ENCODE measurements at places on chromosomes 2 and 18.

DNA sequence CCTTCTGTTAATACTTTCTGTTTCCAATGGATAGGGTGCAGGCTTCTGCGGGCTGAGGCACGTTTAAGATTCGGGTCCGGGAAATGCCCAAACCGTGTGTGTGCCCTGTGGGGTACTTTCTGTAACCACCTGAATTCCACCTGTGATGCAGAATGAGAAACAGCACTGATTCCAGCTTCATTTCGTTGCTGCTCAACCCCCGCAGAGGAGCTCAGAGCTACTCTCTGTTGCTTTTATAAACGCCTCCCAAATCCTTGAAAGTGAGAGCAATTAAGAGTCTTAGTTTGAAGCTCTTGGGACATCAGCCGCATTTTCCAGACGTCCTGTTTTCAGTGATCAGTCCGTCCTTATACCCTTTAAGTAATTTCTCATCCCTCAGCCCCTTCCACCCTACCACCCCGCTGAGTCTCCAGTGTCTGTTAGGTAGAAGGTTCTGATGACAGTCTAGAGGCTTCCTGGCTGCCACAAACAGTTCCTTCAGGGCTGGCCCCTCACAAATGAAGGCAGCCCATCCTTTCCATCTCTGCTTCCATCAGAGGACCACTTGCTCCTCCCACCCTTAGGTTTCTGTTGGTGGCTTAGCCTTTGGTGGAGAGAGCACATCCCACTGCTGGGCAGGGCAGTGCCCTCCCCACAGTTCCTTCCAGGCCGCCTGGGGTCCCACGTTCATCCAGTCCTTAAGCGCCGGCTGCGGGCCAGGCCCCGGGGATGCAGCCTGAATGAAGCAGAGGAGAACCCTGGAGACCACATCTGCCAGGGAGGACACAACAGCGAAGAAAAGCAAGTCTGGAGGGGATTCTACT lies 230.1 kb downstream of the SEPTIN10 start:
- no peak for DNase-seq

DNA sequence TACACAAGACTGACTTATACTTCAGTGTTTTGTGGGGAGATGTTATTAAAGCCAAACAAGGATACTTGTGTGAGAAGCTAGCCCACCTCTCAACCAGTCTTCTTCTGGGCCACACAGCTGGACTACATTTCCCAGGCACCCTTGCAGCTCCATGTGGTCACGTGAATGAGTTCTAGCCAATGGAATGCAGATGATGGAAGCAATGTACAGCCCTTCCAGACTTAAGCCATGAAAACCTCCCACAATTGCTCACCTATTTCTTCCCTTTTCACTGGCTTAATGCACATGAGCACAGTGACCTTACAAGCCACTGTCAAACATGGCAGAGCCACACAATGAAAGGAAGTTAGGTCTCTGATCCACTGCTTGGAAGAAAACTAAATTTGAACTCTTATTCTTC lies 20.4 kb upstream of the FEZ2 start:
- DNase-seq, result no peak

DNA sequence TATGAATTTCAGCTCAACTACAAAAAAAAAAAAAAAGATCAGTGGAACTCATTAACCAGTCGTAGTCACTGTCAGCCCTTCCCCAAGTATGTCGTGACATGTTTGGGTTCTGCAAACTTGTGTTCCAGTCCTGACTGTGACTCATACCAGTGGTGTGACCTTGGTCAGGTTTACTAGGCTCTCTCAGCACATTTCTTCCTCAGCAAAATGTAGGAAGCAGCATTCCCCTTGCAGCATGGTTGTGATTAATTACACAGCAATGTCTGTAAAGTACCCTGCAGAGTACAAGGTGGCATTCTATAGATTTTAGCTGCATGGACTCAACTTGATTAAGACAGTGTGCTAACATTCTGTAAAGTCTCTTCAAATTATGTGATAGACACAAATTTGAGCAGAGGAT lies 156.9 kb downstream of the LAMA1 start:
- DNase-seq, result no peak

- DNase-seq, result peak; percentile 99
Observed at GRCh38 chr2:3518496-3519254, 656 bp downstream of the ADI1 start.

DNA sequence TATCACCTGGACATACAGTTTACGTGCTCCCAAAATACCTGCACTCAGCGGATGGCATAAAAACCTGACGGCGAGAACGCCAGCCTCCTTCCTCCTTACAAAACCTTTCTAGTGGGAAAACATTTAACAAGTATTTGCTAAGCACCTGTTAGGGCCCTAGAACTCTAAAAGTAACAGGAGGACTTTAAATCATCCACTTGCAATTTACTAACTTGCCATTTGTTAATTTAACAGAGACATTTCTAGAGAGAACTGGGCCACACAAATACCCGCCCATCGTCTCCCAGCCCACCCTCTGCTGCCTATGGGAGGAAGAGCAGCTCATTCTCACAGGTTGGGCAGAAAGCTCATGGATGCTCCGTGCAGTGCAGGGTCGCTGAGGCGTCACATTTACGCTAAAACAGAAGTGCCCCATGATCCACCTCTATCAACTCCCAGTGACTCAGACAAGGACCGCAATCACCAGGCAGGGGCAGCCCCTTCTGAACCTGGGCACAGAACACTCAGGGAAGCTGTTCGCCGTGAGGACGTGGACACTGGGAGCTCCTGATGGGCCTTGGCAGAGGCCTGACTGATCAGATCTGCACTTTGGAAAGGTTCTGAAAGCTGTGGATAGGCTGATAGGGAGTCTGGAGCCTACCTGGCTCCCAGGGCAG lies 106.9 kb downstream of the HDAC4 start:
- no peak for DNase-seq

- no peak for DNase-seq
Observed at GRCh38 chr2:99858951-99859596, 283.3 kb downstream of the AFF3 start.

GRCh38 chr2:144451443-144451842 lies 68.5 kb downstream of the ZEB2 start:
- no peak for DNase-seq

DNA sequence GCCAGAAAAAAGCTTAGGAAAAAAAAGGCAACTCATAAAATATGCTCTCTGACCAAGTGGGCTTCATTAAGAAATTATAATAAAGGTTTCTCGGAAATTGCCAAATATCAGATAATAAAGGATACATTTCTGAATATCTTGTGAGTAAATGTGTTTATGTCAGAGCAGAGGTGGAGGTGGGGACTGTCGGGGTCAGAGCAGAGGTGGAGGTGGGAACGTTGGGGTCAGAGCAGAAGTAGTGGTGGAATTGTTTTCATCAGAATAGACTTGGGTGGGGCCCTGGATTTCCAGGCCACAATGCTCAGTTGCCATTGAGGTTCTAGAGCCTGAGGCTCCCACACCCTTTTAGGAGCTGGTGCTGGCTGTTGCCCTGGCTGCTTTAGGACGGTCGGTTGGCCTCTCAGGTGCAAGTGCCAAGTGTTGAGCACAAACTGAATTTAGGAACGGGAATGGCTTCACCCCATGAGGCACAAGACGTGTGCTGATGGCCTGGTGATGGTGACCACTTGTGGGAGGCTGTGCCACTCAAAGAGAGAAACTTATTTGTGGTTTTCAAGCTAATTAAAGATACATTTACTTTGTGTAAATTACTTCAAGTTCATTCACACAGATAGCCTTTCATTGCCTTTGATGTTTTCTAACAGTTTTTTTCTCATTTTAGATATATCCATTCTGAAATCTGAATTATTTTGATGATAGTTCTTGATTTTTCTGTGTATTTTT lies 131.5 kb downstream of the ATP9B start:
- DNase-seq, result no peak

- no peak for DNase-seq
Observed at GRCh38 chr18:23798249-23798648, 109.0 kb downstream of the LAMA3 start.

- no peak for DNase-seq
Observed at GRCh38 chr2:205868773-205869333, 186.6 kb downstream of the NRP2 start.

DNA sequence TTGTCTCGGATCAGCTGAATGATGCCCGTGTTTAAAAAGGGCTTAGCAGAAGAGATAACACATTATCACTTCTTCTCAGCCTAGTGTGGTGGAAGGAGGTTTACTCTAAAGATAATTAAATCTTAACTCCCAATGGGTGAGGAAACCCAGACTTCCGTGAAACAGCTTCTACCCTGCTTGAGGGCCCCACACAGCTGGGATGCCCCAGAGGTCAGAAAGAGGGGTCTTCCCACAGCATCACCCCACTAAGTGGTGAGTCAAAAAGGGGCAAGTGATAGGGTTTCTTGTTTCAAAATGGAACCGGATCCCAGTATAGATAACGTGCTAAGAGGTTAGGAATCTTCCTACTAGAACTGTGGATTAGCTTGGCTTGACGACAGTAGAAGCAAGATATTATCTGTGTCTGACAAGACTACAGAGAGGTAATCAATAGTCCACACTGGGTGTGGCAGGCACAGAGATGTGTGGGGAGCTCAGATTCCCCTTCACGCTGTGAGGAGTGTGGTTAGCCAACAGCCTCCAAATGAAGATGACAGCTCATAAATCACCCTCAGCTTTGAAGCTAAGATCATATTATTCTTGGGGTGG lies 129.6 kb upstream of the COPS8 start:
- no peak for DNase-seq

- DNase-seq, result no peak
Observed at GRCh38 chr2:29687121-29687520, 234.3 kb downstream of the ALK start.

DNA sequence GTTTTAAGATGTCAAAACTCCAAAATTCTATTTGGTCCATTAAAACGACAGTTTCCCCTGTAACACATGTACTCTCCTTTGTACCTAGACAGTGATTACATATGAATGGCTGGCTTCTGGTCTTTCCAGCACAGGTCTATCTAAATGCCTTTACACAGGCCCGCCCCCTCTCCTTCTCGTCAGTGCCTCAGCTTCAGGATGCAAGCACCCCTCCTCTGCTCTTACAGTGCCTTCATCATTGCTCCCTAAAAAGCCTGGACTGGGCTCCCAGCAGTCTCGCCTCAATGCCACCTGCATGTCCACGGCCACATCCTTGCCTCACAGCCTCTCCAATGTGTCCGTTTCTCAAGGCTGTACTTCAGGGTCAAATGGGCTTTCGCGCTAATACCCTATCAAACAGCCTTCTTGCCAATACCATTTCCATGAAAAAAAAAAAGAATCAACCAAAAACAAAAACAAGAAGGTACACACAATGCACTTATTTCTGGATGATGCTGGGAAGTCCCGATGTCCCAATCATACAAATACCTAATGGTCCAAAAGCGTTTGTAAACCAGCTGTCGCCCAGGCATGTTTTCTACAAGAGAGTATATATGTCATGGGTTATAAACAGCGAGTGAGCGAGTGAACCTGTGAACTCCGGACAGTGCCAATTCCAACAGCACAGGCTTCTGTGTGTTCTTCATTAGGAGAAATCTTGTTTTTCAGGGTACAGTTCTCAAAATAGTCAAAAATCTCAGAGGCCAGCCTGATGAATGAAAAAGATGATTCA lies 77.2 kb downstream of the EIPR1 start:
- no peak for DNase-seq

DNA sequence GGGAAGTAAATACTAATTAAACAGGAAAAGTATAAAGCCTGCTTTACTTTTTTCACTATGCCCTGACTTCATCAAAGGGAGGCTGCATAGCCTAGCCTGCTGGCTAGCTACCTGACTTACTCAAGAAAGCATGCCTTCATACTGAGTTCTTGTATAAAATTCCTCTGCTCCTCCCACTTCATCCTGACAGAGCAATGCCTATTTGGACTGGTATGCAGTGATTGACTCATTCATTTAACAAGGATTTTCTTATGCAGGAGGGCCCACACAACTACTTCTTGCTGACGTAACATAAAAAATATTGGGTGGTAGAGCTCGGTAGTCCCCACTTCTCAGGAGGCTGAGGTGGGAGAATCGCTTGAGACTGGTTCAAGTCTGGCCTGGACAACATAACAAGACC lies 70.5 kb downstream of the PRPF40A start:
- DNase-seq, result no peak

GRCh38 chr18:8373486-8373885 lies 235.8 kb upstream of the RAB12 start:
- no peak for DNase-seq

DNA sequence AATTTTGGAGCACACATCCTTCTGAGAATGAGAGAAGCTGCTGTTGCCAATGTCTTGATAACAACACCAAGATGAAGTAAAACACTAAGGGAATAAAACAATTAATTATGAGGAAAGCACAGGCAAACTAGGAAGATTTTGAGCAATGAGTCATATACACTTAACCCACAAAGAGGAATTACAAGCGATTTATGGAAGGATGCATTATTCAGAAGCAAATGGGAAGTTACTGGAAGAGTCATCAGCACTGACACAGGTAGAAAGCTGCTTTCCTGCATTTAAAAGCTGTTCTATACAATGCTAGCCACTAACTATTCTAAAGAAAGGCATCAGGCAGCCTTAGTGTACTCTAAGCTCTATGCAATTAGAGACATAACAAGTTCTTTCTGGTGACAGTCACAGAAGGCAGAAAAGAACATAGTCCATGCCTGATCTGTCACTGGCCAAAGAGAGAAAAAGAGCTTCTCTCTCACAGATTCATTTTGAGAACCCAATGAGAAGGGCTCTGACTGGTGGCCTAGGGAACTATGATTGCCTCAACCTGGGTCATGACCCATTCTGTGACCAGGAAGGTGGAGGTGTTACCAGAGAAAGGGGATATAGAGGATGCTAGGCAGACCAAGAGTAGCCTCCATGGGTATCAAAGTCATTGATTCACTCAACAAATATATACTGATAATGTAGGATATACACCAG lies 45.4 kb downstream of the M1AP start:
- no peak for DNase-seq

DNA sequence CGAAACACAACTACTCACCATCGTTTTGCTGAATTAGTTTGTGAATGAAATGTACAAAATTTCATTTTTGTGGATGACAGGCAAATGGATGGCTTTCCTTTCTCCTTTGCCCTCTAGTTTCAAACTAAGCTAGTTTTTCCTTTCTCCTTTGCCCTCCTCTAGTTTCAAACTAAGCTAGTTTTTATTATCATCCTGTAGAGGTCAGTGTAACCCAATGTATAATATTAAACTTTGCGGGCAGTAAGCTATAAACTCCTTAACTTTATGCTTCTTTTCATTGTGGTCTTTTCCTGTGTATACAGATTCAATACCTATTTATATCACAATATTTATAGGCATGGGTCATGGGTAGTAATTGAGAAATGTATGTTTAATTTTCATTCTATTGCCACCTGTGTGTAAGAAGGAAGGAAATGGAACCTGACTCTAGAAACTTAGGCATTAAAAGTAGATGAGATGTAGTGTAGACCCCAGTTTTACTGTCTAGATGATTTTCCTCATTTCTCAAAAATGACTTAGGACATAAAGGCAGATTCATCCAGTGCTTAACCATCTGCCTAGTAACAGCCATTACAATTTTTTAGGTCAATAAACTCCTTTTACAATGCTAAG lies 58.1 kb downstream of the MAP3K19 start:
- DNase-seq, result no peak

- DNase-seq, result no peak
Observed at GRCh38 chr2:19857806-19858205, 44.0 kb downstream of the TTC32 start.

All from GM12891 (cell line).